ENCODE measurements at places on chromosomes 11 and 22.

- no peak for DNase-seq
Measured at GRCh38 chr11:112864672-112865071, 96.5 kb upstream of the NCAM1 start.

- DNase-seq = no peak
Measured at GRCh38 chr11:41779401-41779960, 320.0 kb upstream of the LRRC4C start.

GRCh38 chr11:97850701-97851100 is 1170.0 kb upstream of the CNTN5 start:
- DNase-seq = no peak

- no peak for DNase-seq
Measured at GRCh38 chr11:43797337-43797736, 83.3 kb upstream of the ALKBH3 start.

- no peak for DNase-seq
Measured at GRCh38 chr22:19510919-19511341, 13.3 kb downstream of the CLDN5 start.

DNA sequence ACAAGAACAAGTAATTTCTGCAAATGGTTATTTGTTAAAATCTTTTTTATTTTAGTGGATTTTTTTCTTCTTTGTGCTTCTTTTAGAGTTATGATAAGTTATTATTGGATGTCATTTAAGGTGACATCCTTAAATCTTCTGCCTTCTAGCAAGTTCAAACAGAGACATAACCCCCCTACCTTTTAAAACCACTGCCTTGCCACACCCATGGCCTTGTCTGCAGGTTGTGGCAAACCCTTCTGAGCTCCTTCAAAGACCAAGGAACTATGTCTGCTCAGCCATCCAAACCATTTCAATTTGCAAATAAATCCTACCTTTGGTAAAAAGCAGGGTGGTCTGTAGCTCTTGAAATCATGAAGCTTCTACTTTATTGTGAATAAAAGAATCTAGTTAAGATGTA is 241.6 kb downstream of the FAM76B start:
- DNase-seq = no peak

DNA sequence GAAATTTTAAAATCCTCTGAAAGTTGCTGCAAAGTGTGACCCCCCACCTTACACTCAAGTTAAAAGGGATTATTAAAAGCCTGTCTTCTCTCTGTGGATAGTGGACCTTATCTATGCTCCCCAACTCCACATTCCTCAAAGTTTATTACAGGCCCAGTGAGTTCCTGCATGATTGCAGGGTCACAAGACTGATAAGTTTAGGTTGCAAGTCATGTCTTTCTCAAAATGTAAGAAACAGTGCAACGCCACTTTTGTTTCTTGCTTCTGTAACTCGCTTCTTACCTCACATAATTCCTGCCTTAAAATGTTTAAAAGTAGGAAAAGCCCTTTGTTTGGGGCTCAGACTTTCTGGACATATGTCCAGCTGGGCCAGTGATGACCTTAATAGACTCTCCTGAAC is 38.4 kb upstream of the GLYAT start:
- no peak for DNase-seq

DNA sequence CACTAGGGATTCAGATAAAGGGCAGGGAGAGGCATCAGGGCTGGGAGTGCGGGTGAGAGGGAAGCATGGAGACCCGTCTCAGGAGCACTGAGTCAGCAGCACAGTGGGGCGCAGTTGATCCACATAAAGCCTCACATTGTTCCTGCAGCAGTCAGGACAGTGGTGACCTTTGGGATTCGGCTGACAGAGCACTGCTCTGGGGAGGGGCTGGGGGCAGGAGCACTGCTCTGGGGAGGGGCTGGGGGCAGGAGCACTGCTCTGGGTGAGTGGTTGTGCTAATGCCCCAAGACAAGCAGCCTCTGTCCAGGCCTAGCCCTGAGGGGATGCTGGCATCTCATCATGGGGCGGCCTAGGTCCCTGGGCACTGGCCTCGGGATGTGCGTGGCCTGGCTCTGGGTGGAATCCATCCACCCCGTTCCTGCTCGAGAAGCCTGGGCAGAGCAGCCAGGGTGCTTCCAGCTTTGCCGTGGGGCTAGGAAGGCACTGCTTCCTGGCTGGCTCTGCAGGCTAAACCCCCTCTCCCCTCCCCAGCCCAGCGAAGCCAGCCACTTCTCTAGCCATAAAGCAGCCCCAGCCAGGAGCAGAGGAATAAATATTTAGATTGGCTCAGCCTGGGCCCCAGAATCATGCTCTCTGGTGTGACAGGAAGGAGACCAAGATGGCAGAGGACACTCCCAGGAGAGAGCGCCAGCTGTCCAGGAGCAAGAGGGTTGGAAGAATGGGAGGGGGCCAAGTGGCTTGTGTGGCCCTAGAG is 7.3 kb downstream of the OAF start:
- no peak for DNase-seq

Measured in KBM-7 (cell line).